KBM-7 (cell line): ENCODE measurements at places on chromosomes 12 and 14.

DNA sequence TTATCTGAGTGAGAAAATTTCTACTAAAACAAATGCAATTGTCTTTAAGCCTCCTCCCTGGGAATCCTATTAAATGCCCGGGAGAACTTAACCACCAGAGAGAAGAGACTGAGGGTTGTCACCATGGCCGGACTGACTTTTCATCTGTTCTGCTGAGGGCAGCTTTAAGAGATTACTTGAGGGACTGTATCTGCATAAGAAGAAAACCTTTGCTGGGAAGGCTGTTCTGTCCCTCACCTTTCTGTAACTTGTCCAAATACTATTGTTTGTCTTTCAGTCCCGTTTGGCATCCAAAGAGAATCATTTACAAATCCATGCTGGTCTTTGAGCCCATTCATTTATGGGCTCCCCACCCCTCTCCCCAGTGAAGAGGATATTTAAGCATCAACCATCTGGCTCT lies 306.3 kb upstream of the FLRT2 start:
- no peak for DNase-seq

GRCh38 chr12:8876887-8877286 lies 37.4 kb upstream of the PHC1 start:
- no peak for DNase-seq

- DNase-seq = no peak
Measured at GRCh38 chr12:96590970-96591369, 101.6 kb downstream of the CFAP54 start.

DNA sequence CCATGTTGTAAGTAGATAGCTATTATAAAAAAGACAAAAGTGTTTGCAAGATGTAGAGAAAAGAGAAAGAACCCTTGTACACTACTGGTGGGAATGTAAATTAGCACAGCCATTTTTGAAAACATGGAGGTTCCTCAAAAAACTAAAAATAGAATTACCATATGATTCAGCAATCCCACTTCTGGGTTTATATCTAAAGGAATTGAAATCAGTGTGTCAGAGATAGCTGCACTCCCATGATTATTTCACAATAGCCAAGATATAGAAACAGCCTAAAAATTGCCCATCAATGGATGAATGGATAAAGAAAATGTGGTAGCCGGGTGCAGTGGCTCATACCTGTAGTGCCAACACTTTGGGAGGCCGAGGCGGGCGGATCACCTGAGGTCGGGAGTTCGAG lies 9.2 kb downstream of the PSMC6 start:
- DNase-seq = no peak

DNA sequence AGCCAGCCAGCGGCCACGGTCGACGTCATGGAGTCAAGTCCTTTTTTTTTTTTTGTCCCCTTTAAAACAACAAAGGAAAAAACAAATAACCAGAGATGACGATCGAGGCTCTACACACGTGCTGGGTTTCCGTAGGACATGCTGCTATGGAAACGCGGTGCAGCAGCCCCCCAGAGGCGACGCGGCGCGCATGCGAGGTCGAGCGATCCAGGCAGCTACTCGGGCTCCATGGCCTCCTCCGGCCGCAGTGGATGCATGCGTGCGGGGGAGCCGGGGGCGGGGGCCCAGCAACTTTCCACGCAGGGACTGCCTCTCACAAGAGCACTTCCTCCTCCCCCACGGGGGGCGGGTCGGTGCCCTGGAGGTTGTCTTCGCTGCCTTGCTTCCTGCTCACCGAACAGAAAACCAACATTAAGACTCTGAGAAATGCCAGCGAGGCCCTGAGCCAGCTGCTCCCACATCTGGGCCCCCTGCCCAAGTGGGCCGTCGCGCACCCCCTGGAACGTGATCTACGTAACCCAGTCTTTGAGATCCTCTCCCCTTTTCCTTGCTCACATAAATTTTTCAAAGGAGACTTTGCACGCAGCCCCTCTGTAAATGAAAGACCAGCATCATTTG lies 30.7 kb downstream of the P2RX4 start:
- DNase-seq = peak; percentile 78
